ENCODE measurements at places on chromosomes 7 and 10. TPM values are rescaled to one million over a fixed set of nuclear protein-coding genes. Genes with fewer than 3 reads are reported as not detected.

SPACDR gene
- 0.44 TPM for total RNA-seq

GNGT1 gene
- total RNA-seq: not detected

ZNF282 gene
- 25.5 TPM for total RNA-seq

CNTNAP2 gene
- 0.31 TPM for total RNA-seq

OR2A5 gene
- total RNA-seq: not detected

OR9A2 gene
- total RNA-seq: not detected

CALHM3 gene
- total RNA-seq: not detected

GHRHR gene
- total RNA-seq: not detected
